ENCODE measurements at places on chromosomes 7 and 10.
A peak's percentile ranks its signal among the peaks of the same experiment; 100 is the strongest.

DNA sequence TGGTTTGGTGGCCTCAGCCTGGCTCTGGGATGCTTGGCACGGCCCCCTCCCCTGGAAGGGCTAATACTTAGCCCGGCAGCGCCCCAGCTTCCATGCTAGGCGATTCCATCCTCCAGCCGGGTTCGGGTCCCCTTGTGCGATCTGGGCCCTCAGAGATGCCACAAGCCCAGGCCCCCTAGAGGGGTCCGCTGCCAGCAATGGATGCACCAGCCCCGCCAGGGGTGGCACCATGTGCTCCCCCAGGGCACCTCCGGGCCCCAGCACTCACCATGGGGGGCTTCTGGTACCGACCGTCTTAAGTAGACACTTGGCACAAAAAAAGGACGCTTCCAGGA is 125.7 kb upstream of the KCTD7 start:
- DNase-seq, result no peak

GRCh38 chr10:120732067-120732466 is 119.1 kb upstream of the WDR11 start:
- no peak for DNase-seq

DNA sequence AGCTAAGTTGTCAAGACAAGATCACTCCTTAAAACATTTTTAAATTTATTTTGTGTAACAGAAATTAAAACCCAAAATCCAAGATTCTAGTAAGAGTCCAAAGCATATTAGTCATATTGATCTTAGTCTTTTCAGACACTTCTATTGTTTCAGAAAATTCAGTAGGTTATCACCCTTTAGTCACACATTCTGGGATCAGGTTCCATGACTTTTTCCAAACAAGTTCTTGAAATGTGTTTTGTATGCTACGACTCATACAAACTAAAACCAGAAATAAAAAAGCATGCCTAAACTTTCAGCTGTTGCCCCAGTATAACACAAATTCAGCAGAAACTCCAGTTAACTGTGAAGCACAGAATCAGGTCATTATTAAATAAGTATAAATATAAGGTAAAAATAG is 10.7 kb downstream of the SEMA3D start:
- DNase-seq, result no peak

DNA sequence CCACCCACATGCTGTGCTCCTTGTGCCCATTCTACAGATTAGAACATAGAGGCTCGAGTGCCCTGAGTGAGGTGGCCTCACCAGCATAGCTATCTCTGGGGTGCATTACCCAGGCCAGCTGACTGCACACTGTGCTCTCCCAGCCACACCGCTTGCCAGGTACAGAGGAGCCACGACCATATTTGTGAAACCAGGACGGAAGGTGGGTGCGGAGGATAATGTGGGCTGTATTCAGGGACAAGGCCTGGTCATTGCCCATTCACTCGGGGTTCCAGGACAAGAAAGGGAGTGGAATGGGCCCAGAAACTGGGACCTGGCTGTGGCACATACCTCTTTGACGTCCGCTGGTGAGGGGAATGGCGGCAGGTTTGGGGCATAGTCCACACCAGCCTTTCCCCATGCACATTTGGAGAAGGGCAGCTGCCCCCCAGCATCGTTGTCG is 236.0 kb downstream of the TNS3 start:
- DNase-seq, result no peak

- DNase-seq, result peak; percentile 6
These were observed 133.8 kb upstream of the ZNF92 start for GRCh38 chr7:65239707-65240352.

Measured in muscle of arm (tissue), 14 donors.